WERI-Rb-1 (cell line): ENCODE measurements at places on chromosomes 3 and 15.
A peak's percentile ranks its signal among the peaks of the same experiment; 100 is the strongest.

DNA sequence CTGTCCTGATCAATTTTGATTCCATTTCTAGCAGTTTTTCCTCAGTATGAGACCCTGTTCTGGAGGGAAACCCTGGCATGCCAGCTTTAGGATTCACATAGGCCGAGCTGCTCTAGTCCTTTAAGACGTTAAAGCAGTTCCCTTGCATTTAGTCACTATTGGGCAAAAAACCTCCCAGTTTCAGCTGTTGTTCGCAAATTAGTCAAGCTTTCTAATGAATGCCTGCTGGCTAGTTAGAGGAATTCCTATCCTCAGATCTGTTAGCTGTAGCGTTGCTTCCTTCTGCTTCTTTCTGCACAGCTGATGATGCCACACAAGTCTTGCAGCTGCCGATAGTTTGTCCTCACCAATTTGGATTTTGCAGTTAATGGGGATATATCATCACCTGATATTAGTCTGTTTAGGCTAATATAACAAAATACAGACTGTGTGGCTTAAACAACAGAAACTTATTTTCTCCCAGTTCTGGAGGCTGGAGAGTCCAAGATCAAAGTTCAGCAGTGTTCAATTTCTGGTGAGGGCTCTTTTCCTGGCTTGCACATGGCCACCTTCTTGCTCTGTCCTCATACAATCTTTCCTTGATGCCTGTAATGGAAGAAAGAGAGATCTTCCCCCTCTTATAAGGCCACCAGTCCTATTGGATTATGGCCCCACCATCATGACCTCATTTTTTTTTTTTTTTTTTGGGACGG is 7.5 kb upstream of the UBL7 start:
- DNase-seq: no peak

GRCh38 chr3:104606812-104607211 is 759.9 kb upstream of the ALCAM start:
- no peak for DNase-seq

DNA sequence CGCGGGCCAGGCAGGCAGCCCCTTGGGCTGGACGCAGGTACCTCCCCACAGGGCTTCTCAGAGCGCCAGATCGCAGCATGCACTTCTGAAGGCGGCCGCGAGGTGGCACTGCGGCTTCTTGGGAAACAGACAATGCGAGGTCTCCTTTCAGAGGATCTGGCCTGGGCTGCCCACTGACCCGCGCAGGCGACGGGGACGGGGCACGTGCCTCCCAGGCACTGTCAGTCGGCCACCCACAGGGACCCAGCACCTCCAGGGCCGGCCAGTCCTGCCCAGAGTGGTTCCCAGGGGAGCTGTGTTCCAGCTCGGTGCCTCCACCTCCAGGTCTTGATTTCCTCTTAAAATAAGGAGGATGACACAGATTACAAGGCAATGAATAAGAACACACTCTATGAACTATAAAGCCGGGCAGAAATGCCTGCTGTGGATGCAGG is 24.4 kb upstream of the TXNRD3 start:
- peak; percentile 92 for DNase-seq

GRCh38 chr3:193292386-193292785 is 51.4 kb downstream of the PLAAT1 start:
- no peak for DNase-seq

- DNase-seq: no peak
Observed at GRCh38 chr3:151400341-151400740, 15.8 kb upstream of the P2RY12 start.

- DNase-seq: no peak
Observed at GRCh38 chr15:31163769-31164572, 62.4 kb upstream of the TRPM1 start.
